ENCODE measurements at places on chromosomes 5 and 9.

DNA sequence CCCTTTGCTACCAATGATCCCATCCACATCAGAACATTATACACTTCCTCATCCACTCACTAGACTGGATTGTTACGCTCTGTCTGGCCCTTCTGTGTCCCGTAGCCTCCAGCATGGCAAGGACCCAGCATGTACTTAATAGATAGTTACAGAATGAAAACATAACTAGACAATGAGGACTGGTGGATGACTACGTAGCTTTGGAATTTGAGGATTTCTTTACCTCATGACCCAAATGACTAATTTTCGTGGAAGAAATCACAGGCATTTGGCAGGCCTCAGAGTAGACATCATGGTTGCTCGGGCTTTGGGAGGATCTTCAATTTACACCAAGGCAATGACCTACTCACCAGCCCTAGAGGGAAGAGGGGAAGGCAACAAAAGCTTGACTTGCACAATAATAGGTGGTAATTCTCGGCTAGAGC is 299.8 kb downstream of the TLE1 start:
- DNase-seq: peak; percentile 47

GRCh38 chr5:173623296-173623771 is 6.9 kb upstream of the BOD1 start:
- DNase-seq: no peak

DNA sequence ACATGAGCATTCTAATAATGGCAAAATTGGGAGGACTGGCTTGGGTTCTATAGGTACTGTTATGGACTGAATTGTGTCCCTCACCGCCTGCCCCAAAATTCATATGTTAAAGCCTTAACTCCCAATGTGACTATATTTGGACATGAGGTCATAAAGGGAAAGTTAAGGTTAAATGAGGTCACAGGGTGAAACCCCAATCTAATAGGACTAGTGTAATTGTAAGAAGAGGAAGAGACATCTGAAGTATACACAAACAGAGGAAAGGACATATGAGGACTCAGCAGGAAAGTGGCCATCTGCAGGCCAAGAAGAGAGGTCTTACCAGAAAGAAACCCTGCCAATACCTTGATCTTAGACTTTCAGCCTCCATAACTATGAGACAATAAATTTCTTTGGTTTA is 23.1 kb downstream of the RNF180 start:
- no peak for DNase-seq

DNA sequence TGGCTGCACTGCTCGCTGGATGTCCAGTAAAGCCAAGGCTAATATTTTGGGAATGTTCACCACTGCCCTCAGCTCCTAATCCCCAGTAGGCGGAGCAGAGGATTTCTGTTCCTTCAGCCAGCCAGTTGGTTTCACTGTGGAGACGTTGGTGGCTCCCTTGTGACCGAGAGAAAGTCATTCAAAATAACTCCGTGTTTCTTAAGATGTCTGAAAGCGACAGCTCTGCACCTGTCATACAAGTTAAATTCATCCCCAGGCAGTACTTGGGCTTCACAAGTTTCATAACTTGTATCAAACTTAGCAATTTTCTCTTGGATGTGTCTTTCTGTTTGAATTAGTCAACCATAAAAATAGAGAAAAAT is 382 bp upstream of the CDKN2B start:
- DNase-seq: no peak

- no peak for DNase-seq
Observed at GRCh38 chr5:97501965-97502305, 318.9 kb upstream of the RIOK2 start.

DNA sequence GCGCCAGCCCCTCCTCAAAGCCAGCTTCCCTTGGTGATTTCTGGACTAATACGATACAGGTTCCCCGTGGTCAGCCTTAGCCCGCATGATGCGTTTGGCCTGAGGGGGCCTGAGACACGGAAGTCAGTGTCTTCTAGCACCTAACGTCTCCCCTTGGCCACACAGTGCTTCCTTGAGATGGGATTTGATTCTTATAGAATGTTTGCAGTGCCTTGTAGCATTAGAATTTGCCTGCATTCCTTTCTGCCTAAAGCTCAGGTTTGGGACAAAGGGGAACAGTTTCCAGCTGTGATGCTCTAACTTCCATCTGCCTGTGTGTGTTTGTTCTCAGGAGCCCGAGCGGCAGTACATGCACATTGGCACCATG is 34.4 kb downstream of the CFAP90 start:
- DNase-seq: no peak

DNA sequence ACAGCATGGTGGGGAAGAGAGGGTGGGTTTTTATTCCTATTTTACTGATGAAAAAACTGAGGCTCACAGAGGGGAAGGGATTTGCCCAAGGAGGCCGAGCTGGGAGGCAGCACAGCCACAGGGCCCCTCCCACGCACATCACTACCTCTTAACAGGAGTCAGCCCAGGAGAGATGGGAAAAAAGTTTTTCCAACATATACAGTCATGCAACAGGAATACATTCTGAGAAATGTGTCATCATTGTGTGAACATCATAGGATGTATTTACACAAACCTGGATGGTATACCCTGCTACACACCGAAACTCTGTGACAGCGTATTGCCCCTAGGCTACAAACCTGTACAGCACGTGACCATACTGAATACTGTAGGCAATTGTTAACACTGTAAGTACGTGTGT is 11.6 kb downstream of the TRAF1 start:
- no peak for DNase-seq

GRCh38 chr5:107652408-107652807 is 18.3 kb downstream of the EFNA5 start:
- no peak for DNase-seq

- DNase-seq: peak; percentile 27
Observed at GRCh38 chr9:124261736-124262648, 4.2 kb downstream of the NEK6 start.

- no peak for DNase-seq
Observed at GRCh38 chr5:56161927-56162326, 71.2 kb downstream of the ANKRD55 start.

- no peak for DNase-seq
Observed at GRCh38 chr9:6616951-6617602, 28.5 kb downstream of the GLDC start.

DNA sequence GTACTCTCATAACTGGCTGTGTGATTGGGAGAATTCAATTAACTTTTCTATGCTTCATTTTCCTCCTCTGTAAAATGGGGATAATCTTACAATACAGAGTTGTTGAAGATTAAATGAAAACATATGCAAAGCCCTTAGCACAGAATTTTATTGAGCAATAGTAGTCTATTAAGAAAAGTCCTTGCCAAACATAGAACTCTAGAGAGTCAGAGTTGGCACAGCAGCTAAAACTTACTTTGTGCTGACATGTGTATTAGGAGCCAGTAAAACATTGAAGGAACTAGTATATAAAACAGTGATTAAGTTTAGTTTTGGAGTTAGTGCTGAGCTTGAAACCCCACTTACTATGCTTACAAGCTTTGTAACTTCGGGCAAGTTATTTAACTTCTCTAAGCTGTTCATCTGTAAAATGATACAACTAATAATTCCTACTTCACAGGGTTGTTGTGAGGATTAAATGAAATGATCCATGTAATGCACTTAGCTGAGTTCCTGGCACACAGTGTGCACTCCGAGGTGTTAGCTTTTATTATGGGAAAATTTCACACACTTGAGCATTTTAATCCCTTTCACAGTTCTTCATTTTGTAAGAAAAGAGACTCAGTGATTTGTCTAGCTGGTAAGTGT is 20.0 kb upstream of the GRIN3A start:
- no peak for DNase-seq

DNA sequence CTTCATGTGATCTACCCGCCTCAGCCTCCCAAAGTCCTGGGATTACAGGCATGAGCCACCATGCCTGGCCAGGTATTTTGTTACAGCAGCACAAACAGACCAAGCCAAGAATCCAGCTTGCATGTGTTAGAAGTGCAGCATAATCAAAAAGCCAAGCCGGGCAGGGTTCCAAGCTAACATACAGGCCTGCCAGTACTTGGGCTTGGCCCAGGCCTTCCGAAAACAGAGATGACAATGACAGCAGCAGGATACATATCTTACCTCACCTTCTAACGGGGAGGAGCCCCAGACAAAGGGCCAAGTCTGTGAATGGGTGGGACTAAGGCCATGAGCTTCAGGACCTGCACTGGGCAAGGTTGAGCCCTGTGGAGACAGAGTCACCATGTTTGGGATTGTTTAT is 91.4 kb upstream of the ZNF462 start:
- DNase-seq: peak; percentile 16

DNA sequence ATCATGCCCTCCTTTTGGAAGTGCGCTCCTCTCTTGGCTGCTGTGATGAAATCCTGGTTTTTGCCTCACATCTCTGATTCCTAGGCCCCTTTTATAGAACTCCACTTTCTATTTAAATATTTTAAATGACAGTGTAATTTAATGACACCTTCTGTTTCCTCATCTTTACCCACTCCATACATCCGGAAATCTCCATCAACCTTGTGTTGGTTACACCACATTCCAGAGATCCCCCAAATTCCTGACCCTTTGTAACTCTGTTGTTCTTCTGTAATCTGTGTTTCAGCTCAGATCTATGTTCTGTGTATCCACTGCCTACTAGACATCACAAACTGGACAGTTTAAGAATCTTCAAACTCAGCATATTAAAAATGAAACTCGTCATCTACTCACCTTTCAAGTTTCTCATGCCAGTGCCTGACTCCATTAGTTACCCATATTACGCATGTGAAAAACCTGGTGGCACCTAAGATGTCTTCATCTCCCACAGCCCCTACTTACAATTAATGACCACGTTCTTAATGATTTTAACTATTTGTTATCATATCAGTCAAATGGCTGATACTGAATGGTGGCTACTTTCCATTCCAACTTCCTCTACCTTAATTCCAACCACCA is 25.1 kb downstream of the PARP8 start:
- DNase-seq: no peak

DNA sequence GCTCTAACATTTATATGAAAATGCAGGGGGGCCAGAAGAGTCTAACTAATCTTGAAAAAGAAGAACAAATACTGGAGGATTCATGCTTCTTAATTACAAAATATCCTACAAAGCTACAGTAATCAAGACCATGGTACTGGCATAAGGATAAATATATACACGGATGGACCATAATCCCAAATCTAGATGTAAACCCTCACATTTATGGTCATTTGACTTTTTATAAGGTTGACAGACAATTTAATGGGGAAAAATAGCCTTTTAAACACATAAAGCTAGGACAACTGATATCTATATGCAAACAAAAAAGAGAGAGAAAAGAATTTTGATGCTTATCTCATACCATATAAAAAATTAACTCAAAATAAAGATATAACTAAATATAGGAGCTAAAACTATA is 55.9 kb downstream of the YIPF5 start:
- DNase-seq: no peak

DNA sequence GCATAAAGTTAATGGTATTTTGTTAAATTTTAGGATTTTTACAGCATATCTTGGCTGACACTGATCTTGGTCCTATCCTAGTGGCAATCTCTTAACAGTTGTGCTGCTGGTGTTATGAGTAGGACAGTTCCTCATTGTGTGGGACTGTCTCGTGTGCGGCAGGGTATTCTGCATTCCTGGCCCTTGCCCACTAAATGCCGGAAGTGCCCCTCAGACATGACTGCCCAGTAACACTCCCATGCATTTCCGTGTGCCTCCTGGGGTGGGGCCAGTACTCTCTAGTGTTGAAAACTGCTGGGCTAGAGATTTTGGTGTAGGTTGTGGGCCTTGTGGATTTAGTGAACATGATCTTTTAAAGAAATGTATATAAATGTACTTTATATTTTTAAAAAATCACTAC is 227.1 kb upstream of the DMRT1 start:
- DNase-seq: no peak

GRCh38 chr9:98795295-98795955 is 930 bp downstream of the ANKS6 start:
- no peak for DNase-seq

GRCh38 chr5:159971038-159971437 is 37.9 kb upstream of the TTC1 start:
- DNase-seq: no peak

DNA sequence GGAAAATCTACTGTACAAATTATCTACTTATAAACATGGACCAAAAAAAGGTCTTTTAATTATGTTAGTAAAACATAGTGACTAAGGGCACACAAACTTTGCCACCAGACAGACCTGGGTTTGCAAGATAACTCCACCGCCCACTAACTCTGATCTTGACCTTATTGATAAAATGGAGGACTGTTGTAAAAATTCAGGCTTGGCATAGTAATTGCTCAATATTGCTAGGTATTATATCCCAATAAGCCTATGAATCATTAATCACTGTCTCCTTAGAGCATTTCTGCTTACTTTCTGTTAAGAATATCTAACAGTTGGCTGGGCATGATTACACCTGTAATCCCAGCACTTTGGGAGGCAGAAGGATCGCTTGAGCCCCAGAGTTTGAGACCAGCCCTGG is 3.8 kb downstream of the C9orf40 start:
- DNase-seq: no peak

DNA sequence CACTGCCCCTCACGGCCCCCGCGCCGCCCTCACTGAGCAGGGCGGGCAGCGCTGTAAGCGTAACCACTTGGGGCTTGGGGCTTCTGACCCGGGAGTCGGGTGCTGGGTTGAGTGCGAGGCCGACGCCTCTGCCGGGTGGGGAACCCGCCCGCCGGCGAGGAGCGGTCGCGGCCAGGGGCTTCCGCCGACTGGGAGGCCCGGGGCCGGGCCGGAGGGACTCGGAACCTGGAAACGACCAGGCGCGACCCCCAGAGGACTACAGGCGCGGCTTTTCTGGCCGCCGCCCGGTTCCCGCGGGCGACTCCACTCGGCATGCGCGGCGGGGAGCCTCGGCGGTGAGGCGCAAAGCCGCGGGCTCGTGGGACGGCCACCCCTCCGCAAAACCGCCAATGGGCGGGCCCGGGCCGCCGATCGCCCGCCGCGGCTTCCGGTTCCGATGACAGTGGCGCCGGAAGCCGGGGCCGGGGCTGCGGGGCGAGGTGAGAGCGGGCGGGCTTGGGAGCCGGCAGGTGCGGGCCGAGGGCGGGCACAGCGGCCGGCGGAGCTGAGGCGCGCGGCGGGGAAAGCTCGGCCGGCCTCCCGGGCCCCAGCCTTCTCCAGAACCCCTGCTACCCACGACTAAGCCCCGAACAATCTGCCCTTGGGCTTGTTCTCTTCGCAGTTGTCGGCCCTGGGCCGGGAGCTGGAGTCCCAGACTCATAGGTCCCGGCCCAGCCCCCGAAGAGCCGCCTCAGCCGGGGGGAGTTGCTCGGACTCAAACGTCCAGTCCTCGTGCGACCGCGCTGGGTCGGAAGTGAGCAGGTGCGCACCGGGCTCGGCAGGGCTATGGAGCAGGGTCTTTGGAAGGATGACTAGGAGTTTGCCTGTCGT is at the start of gene RMND5B:
Gene RMND5B (plus strand): TSS at position 439 of the 870 bp plus-strand sequence. CDS start 7,106 bp downstream, outside the sequence.
- peak; percentile 95 for DNase-seq

DNA sequence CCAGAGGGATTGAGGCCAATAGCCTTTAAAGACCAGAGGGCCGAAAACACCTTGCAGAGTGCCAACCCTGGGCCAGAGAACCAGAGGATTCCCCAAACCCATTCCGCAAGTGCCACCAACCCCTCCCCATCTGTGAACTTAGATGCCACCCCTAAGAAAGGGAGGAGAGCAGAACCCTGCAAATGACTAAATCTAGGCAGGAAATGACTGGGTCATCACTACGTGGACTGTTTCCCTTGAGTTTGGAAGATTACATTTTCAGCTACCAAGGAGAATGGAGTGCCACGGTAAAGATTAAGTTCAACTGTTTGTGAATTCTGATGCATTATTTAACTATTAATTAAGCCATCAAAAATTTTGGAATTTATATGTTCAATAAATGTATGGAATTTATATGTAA is 142.8 kb downstream of the ENC1 start:
- DNase-seq: no peak

GRCh38 chr5:96207420-96207819 is 225.6 kb downstream of the PCSK1 start:
- no peak for DNase-seq
